ENCODE measurements at places on chromosomes 4 and X.

DNA sequence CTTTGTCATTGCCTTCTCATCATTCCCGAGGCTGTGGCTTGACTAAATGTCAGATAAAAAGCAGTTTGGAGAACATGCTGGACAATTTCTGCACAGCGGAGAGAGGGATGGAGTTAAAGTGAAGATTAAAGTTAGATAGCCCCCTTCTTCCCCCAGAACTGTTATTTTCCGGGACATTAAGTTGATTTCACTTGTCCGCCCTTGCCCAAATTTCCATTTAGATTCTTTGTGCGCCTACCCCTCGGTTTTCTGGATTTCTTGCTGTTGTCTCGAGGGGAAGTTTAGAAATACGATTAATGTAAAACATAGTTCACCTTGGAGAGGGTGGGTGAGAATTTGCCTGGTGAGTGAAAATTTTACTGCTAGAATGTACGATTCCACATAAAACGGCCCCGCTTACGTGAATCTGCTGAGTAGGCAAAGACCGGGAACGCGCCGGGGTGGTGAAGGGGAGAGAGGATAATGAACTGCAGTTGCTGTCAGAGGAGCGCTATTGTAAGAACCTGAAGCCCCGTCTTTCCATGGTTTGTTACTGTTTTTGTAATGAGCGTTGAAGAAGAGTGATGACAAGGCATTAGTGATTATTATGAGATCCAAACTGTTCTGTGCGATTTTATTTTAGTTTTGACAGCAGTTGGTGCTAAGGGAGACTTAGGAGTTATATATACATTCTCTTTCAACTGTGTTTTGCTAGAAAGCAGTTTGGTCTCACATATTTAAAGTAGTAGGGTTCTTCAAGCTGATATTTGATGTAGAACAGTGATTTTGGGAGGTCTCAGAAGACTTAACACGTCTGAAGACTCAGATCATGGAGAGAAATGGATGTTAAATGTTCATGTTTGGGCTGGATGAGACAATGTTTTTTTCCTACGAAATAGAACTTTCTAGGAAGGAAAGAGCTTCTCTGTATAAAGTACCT lies 73.0 kb downstream of the AFF1 start:
- DNase-seq = no peak

GRCh38 chrX:10187421-10187820 lies 30.6 kb downstream of the CLCN4 start:
- no peak for DNase-seq

DNA sequence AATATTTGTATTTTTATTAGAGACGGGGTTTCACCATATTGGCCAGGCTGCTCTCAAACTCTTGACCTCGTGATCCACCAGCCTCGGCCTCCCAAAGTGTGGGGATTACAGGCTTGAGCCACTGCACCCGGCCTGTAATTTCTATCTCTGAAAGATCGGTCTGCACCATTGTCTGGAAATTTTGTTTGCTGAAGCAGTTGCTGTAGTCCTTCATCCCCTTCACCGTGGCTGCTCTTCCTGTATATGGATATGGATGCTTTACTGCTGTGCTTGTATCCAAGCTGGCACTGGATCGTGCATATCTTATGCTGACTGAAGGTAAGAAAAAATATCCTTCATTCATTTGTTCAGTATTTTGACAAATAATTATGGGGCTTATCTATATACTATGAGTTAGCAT lies 338.4 kb upstream of the GNPDA2 start:
- no peak for DNase-seq

DNA sequence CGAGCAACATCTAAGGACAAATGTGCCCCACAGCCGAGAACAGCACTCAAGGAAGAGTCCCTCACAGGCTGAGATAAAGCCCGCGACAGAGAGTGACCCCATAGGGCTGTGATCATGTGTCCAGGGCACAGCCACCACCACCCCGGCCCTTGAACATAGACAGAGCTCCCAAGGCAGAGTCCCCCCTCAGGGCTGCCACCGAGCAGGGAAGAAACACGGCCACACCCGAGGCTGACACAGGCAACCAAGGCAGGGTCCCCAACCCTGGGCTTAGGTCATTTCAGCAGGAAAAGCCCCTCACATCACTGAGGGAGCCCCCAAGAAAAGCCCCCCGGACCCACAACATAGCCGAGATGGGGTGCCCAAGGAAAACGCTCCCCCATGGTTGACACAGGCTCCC lies 463 bp downstream of the CT45A10 start:
- DNase-seq = no peak

GRCh38 chrX:8720136-8720535 lies 11.8 kb downstream of the ANOS1 start:
- DNase-seq = no peak

Measured in AML-193 (cell line).